ENCODE measurements at places on chromosomes 12 and 14.

DNA sequence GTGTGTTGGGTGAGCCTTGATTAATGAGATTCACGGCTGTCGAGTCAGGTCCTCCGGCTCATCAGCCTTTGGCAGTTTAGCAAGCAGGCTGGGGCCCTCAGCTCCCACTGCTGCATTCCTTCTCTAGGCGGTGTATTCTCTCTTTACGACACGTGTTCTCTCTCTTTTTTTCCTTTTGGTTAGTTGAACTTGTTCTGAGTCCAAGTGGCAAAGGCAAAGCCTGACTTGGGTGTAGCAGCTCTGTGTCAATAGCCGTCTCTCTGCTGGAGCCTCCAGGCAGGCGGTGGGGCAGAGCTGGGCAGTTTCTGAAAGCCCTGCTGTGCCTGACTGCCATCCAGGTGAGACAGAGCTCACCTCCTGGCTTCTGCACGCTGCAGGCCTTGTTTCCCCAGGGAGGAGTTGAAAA lies 46.6 kb downstream of the SUSD6 start:
- no peak for DNase-seq

GRCh38 chr12:107145397-107145796 lies 52.0 kb upstream of the CRY1 start:
- DNase-seq: no peak

DNA sequence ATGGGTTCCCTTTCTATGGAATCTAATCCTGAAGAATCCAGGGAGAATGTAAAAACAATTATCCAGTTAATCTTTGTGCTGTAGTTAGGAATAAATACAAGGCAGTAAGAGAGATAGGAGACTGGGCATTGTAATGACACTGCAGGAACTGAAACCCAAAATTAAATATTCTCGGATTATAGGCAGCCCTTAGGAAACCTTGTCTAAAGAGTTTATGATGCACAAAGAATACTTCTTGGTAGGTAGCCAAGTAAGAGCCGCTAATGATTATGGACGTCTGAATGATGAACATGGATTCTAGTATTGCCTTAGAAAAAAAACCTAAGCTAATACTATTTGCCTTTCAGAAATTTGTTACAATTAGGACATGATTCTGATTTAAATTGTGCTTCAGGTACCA lies 165.4 kb upstream of the LRIG3 start:
- no peak for DNase-seq

DNA sequence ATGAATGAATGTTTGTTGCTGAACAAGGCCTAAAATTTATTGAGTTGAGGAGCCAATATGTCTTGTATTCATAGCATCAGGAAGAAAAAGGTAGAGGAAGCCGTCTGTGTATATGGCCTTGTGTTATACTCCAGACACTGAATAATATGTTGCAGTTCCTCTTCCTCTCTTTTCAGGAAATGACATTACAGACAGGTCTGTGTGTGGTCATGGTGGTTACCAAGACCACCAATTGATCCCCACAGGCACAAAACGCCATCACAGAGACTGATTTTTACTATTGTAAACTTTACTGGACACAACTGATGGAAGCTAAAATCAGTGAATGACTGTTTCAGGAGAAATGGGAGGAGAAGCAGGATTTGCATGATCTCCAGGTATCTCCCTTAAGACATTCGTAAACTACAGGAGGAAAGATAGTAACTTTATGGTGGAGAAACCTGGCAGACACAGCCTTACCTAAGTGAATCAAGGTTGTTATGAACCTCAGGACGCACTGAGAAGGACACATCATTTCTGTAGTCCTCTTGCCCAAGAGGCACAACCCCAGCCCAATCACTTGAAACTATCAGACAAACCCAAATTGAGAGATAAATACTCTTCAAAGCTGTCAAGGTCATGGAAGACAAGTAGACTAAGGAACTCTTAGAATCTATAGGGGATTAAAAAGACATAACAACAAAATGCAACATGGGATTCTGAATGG lies 334.1 kb upstream of the RGS6 start:
- DNase-seq: no peak

DNA sequence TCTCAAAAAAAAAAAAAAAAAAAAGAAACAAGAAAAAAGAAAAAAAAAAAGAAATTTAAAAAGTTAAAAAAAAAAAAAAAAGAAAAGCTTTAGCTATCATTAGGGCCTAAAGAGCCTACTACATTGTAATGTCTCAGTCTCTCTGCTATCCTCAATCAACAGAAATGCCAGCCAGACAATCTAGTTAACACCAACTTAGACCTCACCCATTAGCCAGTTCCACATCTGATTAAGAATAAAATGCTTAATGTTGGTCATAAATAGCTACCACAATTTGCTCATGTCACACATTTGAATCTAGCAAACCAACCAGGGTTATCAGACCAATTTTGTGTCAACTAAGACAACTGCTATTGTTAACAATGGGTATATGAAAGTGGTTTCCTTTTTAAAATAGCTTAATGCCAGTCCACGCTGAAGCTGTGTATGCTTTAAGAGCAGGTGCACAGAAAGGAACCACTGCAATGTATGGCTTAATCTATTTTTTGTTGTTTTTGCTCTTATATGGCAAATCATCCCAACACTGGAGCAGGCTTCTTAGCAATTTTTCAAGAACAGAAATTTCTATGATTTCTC lies 45.5 kb upstream of the SELPLG start:
- DNase-seq: no peak

DNA sequence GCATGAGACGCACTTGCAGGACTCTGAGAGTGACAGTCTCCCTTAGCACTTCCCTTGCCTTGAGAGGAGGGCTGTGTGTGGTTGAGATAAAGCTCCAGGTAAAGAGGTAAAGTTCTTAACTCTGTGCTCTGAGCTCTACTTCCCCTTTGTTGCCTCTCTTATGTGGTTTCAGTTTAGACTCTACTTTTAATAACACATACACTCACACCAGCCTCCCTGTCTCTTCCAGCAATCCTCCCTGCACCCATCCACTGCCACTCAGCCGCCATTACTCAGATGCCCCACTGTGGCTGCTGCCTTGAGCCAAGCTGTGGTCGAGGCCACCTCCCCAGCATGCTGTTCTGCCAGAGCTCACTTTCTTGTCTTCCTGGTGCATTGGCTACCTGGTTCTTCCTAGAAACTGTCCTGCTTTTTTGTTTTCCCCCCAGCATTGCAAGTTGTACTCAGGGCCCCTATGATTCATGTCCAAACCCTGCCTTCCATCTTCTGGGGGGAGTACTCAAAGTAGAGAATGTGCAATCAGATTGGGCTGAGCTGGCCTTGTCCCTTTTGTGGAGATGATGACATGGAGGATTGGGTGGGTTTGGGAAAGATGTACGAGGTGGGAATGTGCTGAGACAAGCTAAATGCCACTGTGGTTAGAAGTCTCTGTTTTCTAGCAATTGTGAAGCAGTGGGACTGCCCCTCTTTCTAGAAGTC lies 115.5 kb upstream of the PARP11 start:
- no peak for DNase-seq

GRCh38 chr12:26172539-26172938 lies 22.8 kb upstream of the SSPN start:
- DNase-seq: no peak

GRCh38 chr14:32434180-32434579 lies 105.1 kb downstream of the AKAP6 start:
- no peak for DNase-seq

DNA sequence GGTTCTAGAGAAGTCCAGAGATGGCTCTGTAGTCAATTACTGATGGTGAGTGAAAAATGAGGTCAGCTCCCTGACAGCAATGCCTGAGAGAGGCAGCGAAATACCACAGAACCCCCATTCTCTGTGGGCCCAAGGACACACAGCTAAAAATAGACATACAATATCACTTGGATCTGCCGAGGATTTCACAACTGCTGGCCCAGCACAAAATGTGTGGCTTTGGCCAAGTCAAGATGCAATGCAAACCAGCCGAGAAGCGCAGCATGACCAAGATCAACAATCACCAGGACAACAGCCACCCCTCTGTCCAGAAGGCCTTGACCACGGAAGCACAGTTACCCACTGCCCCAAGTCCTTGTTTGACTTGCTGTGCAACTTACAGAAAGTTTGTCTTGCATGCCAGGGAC lies 52.2 kb downstream of the CKAP4 start:
- no peak for DNase-seq

GRCh38 chr12:29756741-29757390 lies 26.9 kb downstream of the TMTC1 start:
- no peak for DNase-seq

- no peak for DNase-seq
These were observed 35.8 kb upstream of the RNU6-7 start for GRCh38 chr14:32166029-32166428.

GRCh38 chr12:92051441-92051840 lies 94.2 kb downstream of the BTG1 start:
- no peak for DNase-seq

DNA sequence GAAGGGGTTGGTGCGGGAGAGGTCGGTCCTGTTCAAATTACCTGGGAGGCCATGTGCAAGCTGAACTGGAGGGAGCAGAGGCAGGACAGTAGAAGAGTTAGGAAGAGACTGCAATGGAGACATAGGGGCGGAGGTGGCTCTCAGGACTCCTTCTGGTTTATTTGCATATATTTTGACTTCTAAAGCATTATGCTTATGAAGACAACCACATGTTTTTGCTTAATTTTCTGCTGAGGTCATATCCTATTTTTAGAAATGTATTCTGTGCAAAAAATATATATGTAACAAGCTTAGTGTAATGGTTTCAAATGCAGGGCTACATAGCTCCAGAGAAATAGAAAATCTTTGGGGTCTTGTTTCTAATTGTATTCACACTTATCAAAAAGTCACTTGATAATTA lies 137.0 kb upstream of the MDM1 start:
- no peak for DNase-seq

- DNase-seq: no peak
These were observed 6.4 kb downstream of the CSRP2 start for GRCh38 chr12:76872415-76872814.

- no peak for DNase-seq
These were observed 24.5 kb downstream of the USP15 start for GRCh38 chr12:62284749-62285148.

DNA sequence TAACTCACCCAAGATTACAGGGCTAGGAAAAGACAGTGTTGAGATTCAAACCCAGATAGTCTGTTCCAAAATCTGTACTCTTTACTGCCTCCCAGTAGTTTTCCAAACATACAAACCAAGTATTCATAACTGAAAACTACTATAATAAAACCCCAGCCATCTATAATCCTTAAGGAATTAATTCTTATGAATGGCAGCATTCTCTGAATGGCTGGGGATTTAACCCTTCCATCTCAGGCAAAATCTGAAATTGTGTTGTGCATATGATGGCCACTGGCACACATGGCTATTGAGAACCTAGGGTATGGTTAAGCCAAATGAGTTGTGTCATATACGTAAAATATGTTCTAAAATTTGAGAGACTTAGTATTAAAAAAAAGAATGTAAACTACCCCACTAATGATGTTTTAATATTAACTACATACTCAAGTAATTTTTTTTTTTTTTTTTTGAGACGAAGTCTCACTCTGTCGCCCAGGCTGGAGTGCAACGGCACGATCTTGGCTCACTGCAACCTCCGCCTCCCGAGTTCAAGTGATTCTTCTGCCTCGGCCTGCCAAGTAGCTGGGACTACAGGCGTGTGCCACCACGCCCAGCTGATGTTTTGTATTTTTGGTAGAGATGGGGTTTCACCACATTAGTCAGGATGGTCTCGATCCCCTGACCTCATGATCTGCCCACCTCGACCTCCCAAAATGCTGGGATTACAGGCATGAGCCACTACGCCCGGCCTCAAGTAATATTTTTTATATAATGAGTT lies 16.7 kb downstream of the PPP1R13B start:
- no peak for DNase-seq

DNA sequence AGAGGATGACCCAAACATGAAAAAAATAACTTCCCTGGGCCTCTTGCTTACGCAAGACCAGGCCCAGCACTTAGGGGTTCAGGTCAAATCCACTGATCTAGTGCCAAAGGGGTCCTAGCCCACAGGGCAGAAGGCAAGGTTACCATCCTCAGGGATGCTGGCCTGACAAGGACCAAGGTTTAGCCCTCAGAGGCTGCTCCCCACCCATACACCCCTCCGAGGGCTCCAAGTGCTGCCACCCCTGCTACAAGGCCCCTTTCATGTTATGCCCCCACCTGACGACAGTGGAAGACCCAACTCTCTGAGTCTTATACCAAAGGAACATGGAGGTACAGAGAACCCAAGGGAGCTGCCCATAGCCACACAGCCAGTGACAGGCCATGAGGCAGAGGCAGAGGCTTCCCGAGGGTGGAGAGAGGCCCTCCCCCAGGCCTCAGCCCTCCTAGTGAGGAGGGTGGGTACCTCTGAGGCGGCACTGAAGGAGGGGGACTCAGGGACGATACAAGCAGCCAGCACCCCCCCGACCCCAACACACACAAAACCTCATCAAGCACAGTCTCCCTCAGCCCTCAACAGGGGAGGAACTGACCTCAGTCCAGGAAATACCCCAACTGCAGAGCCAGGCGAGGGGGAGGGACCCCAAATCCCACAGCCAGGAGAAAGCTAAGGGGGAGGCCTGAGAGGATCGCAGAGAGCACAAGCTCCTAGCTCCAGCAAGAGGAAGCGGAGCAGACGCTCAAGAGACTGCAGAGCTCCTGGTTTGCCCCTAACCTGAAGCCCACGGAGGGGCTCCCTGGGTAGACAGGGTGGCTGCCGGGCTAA lies 37.0 kb downstream of the ANAPC7 start:
- no peak for DNase-seq

- DNase-seq: peak; percentile 55
These were observed 663 bp downstream of the PTGER2 start for GRCh38 chr14:52314595-52315354.

DNA sequence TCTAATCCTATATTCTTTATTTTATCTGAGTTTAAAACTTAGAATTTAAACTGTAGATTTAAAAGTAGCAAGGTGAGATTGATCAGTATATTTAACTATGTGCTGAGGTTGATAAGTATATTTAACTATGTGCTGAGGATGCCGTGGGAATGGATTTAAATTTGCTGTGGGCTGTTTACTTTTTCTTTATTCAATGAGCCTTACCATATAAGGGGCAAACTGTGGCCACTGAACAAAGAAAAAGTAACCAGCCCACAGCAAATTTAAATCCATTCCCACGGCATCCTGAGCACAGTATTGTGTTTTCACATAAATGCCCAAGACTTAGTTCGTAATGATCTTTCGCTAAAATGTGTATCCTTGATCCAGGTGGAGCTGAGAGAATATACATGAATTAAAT lies 43.1 kb downstream of the PROX2 start:
- no peak for DNase-seq

- DNase-seq: no peak
These were observed 8.1 kb downstream of the ITGA7 start for GRCh38 chr12:55699471-55700055.

GRCh38 chr12:59927032-59927431 lies 331.2 kb downstream of the SLC16A7 start:
- no peak for DNase-seq
